ENCODE measurements at places on chromosomes 6 and 20. TPM values are rescaled to one million over a fixed set of nuclear protein-coding genes. Genes with fewer than 3 reads are reported as not detected.

DNA sequence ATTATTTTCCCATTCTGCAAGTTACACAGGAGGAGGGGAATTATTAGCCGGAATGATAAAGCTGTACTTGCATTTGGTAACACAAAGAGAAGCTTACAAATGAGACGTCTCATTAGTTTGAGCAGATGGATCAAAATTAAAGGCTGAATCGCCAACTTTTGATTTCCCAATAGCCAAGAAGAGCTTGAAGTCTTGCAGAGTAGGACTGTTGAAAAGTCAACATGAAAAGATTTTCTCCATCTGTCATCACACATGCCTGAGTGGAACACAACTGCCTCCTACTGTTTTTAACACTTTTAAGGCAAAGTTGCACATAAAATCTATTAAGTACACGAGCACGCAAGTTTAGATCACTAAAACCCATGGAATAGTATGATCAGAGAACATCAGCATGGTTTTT is 176.2 kb downstream of the ASCC3 start:
- no peaks in the 10 kb centered on the region for H3K4me1 ChIP-seq
- no peak overlapping the region for H3K27ac ChIP-seq
- H3K27me3 ChIP-seq, result no peaks in the 10 kb centered on the region
- no peak for DNase-seq
- no peak overlapping the region for H3K4me3 ChIP-seq
- peaks cover 14% of the 10 kb centered on the region for H3K36me3 ChIP-seq

DNA sequence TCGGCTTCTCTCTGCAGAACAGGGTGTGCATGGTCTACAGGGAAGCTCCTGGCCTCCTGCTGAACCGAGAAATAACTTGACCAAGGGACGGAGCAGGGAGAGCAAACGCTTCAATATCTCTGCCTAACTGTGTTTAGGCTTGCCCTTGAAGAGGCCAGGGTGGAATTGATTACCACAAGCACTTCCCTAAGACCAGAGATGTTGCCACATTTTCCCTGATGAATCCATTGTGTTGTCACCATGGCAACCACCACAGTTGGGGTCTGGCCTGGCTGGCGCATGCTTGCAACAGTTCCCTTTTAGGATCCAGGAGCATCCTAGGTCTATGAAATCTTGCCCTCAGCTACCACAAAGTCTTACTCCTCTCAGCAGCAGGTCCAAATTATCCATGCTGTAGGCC is 213.5 kb upstream of the SULF2 start:
- H3K4me3 ChIP-seq, result no peak overlapping the region
- H3K27me3 ChIP-seq, result peaks cover 7% of the 10 kb centered on the region

GRCh38 chr6:134817448-134817847 is 132.5 kb downstream of the ALDH8A1 start:
- no peaks in the 10 kb centered on the region for H3K36me3 ChIP-seq
- H3K4me3 ChIP-seq, result no peak overlapping the region
- peaks cover 6% of the 10 kb centered on the region for H3K27me3 ChIP-seq
- H3K4me1 ChIP-seq, result no peaks in the 10 kb centered on the region
- no peak for DNase-seq

- no peak overlapping the region for H3K4me3 ChIP-seq
- no peak overlapping the region for H3K27ac ChIP-seq
- no peaks in the 10 kb centered on the region for H3K36me3 ChIP-seq
Observed at GRCh38 chr6:28254121-28254519, 2.1 kb upstream of the ZKSCAN4 start.

GRCh38 chr6:22251348-22251747 is 45.5 kb downstream of the PRL start:
- no peak overlapping the region for H3K27ac ChIP-seq
- no peak for DNase-seq
- H3K4me3 ChIP-seq, result no peak overlapping the region
- no peaks in the 10 kb centered on the region for H3K4me1 ChIP-seq
- no peaks in the 10 kb centered on the region for H3K36me3 ChIP-seq

DNA sequence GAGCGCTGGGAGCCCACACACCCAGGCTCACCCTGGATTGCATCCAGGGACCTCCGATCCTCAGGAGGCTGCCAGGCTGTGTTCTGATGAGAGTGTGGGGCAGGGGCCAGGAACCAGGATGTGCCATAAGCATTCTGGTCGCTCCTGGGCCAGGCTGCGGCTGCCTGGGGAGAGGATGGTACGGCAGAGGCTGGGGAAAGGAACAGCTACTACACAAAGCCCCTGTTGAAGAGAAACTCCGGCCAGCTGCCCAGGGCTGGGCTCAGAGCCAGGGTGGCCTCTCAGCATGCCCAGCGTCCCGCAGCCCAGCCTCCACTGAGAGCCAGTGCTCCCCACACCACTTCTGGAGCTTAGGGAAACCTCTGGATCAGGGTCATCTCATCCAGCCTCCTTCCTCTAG is 21.7 kb upstream of the OCSTAMP start:
- no peak overlapping the region for H3K27ac ChIP-seq
- no peaks in the 10 kb centered on the region for H3K36me3 ChIP-seq
- H3K4me3 ChIP-seq, result no peak overlapping the region

The WFDC2 gene
- polyA plus RNA-seq, result not detected

DNA sequence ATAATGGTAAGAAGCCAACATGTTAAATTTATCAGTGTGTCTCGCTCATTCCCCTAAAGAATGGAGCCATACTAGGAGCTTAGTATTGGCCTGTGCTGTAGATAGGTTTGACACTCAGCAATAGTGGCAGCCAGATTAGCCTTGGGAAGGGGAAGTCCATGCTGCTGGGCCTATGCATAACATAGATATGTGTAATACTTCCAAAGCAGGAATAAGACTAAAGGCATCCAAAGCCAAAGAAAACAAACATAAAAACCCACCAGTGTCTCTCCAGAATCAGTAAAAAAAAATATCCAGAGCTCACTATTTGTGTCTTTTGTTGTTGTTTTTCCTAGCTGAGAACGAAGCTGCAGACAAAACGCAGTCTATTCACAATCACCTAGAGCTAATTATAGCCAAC is 104.2 kb upstream of the STXBP5 start:
- H3K36me3 ChIP-seq, result no peaks in the 10 kb centered on the region
- H3K4me1 ChIP-seq, result no peaks in the 10 kb centered on the region
- H3K27ac ChIP-seq, result no peak overlapping the region
- no peak for DNase-seq
- H3K27me3 ChIP-seq, result peaks cover 3% of the 10 kb centered on the region
- no peak overlapping the region for H3K4me3 ChIP-seq

DNA sequence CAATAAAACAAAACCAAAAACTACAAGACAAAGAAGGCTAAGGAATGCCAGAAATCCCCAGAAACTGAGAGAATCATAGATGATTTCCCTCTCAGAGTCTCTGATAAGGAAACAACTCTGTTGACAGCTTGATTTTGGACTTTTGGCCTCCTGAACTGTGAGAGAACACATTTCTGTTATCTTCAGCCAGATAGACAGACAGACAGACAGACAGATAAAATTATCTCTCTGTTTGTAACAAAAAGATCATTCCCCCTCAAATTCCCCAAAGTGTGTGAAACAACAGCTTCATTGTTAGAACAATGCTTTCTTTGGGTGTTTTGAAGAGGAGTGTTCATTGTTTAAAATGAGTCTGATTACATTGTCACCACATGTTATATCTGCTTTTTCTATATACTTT is 148.2 kb downstream of the BCKDHB start:
- no peak for DNase-seq
- H3K4me3 ChIP-seq, result no peak overlapping the region
- H3K27me3 ChIP-seq, result peaks cover 2% of the 10 kb centered on the region
- H3K36me3 ChIP-seq, result no peaks in the 10 kb centered on the region
- peaks cover 7% of the 10 kb centered on the region for H3K4me1 ChIP-seq

The TRIM38 gene
- 11.4 TPM for polyA plus RNA-seq

- H3K4me3 ChIP-seq, result no peak overlapping the region
- H3K36me3 ChIP-seq, result no peaks in the 10 kb centered on the region
- DNase-seq, result no peak
- H3K27ac ChIP-seq, result no peak overlapping the region
Observed at GRCh38 chr6:159125951-159126352, 43.2 kb upstream of the FNDC1 start.

The OPRM1 gene
- polyA plus RNA-seq, result not detected

The CDSN gene
- polyA plus RNA-seq, result not detected

The RIPPLY2 gene
- polyA plus RNA-seq, result not detected

GRCh38 chr6:17935188-17936149 is 52.0 kb downstream of the KIF13A start:
- H3K27ac ChIP-seq, result peak overlapping the region; percentile 34
- H3K27me3 ChIP-seq, result peaks cover 2% of the 10 kb centered on the region
- no peak for DNase-seq
- peaks cover 59% of the 10 kb centered on the region for H3K4me1 ChIP-seq

- H3K27me3 ChIP-seq, result peaks cover 2% of the 10 kb centered on the region
- no peak for DNase-seq
- H3K4me3 ChIP-seq, result no peak overlapping the region
- no peak overlapping the region for H3K27ac ChIP-seq
Observed at GRCh38 chr6:155493026-155493693, 37.5 kb upstream of the NOX3 start.

DNA sequence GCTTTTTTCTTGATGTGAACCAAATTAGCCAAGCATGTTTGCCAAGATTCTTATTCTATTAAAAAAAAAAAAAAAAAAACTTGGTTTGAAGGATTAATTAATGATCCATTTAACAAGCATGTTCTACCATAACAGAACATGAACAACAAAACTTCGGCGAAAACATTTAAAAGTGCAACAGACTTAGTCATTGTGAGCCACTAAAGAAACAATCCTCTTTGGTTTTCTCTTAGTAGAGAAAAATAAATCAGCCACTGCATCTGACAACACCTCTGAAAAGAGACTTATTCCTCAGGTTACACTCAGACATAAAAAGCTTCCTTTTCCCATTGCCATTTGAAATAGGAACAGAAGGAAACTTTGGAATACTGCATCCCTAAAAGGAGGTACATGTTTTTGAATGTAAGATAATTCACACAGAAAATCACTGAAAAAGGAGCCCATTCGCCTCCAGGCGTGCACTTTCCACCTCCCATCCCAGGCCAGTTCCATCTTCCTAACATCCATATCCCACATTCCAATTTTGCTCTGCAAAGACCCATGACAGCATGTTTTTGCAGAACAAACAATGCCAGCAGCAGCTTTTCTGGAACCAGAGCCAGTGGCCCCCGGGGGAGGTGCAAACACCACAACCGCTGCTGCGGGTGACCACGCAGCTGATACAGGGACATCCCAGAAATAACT is 79.5 kb downstream of the ZMYND8 start:
- DNase-seq, result no peak
- no peaks in the 10 kb centered on the region for H3K27me3 ChIP-seq

DNA sequence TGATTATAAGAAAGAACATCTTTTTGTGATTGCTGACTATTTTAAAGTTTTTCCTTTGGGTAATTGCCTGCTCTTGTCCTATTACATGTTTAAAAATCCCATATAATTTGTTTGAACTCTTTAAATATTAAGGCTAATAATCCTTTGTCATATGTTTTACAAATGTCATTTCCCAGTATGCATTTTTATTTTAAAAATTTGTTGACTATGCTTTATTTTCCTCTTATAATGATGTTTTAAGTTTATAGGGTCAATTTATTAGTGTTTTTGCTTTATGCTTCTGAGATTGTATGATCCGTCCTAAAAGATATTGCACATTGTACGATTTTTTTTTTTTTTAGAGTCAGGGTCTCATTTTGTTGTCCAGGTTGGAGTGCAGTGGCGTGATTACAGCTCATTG is 297.2 kb downstream of the RNF144B start:
- no peak overlapping the region for H3K4me3 ChIP-seq
- no peaks in the 10 kb centered on the region for H3K27me3 ChIP-seq
- no peaks in the 10 kb centered on the region for H3K4me1 ChIP-seq
- DNase-seq, result no peak
- no peaks in the 10 kb centered on the region for H3K36me3 ChIP-seq

GRCh38 chr6:150959166-150959565 is 93.7 kb downstream of the MTHFD1L start:
- no peak for DNase-seq
- no peak overlapping the region for H3K27ac ChIP-seq
- H3K4me1 ChIP-seq, result no peaks in the 10 kb centered on the region
- peaks cover 5% of the 10 kb centered on the region for H3K36me3 ChIP-seq

GRCh38 chr6:154745243-154745642 is 12.0 kb downstream of the SCAF8 start:
- peaks cover 6% of the 10 kb centered on the region for H3K36me3 ChIP-seq
- H3K4me3 ChIP-seq, result peak overlapping the region; percentile 3
- peaks cover 85% of the 10 kb centered on the region for H3K4me1 ChIP-seq
- DNase-seq, result no peak

The SNAP25 gene
- polyA plus RNA-seq, result not detected

The RAMACL gene
- 0.18 TPM for polyA plus RNA-seq

GRCh38 chr20:58432186-58432954 is 43.3 kb downstream of the VAPB start:
- H3K36me3 ChIP-seq, result peaks cover 3% of the 10 kb centered on the region
- no peak overlapping the region for H3K4me3 ChIP-seq
- no peaks in the 10 kb centered on the region for H3K27me3 ChIP-seq
- peaks cover 39% of the 10 kb centered on the region for H3K4me1 ChIP-seq
- DNase-seq, result no peak
- no peak overlapping the region for H3K27ac ChIP-seq

All from immature natural killer cell (primary cell).